Activated effector memory CD4-positive, alpha-beta T cell treated with Interleukin-2 at 50 U/mL for 16 hours (primary cell): ENCODE measurements at places on chromosomes 4 and X.
A peak's percentile ranks its signal among the peaks of the same experiment; 100 is the strongest.

DNA sequence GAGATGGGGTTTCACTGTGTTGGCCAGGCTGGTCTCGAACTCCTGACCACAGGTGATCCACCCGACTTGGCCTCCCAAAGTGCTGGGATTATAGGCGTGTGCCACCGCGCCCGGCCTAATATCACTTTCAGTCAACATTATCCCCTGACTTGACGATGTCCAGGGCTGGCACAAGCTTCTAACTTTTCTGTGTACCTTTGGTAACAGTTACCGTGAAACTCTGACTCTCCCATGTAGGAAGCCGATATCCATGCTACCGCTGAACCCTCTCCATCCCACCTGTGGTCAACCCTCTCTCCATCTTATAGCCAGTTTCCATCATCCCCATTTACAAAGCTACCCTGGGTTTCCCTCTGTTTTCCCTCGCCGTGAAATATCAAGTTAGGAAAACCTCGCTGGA, 77.5 kb downstream of the CRLF2 start:
- no peak for DNase-seq

- no peak for DNase-seq
Measured at GRCh38 chr4:54661686-54662085, 3.9 kb downstream of the KIT start.

GRCh38 chr4:185115827-185116232, 27.2 kb upstream of the SLC25A4 start:
- no peak for DNase-seq

- no peak for DNase-seq
Measured at GRCh38 chr4:76017056-76017686, 6.1 kb downstream of the CXCL10 start.

DNA sequence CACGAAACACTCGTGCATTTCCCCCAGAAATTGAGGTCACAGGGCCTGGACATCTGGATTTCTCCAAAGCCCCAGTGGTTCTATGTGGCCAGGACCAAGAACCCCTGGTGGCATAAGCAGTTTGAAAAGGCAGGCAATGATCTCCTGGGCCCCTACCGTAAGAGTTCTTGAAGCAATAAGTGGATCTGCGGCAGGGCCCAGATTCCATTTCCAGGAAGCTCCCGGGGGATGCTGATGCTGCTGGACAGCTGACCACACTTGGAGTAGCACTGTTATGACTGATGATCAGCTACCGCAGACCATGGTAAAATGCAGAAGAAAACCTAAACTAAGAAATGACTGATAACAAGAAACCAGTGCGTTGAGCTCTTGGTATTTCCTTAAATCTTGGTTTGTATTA, 27.8 kb downstream of the SMS start:
- DNase-seq = no peak

GRCh38 chrX:2462780-2463179, 38.0 kb downstream of the DHRSX start:
- no peak for DNase-seq

DNA sequence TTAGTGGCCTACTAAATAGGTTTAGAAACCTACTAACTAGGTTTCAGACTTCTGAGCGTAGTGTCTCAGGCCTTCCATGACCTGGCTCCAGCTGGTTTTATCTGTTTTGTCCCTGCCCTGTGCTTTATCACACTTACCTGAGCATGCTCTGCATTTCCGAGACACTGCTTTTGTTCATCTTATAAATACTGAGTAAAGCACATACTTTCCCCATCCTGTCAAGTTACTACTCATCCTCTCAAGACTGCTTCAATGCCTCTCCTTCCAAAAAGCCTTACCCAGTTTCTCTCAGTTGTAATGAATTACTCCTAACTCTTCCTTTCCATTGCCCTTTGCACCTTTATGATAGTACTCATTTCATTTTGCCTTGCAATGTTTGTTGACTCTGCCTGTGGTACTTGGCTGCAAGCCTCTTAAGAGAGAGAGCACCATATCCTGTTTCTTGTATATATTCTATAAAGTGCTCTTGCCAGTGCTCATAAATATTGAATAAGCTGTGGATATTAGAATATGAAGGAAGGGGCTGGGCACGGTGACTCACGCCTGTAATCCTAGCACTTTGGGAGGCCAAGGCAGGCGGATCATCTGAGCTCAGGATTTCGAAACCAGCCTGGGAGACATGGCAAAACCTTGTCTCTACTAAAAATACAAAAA, 34.4 kb downstream of the SLAIN2 start:
- DNase-seq = no peak

DNA sequence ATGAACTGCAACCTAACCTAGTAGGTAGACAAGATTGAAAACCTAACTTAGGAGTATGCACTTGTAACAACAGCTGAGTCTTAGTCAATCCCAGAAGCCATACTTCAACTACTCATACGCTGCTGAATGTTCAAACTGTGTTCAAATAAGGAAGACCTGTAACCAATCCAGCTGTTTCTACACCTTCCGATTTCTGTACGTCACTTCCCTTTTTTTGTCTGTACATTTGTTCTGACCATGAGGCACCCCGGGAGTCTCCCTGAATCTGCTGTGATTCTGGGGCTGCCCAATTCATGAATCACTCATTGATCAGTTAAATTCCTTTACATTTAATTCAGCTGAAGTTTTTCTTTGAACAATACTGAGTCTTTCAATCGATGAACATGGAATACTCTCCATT, 89.5 kb downstream of the BMP3 start:
- DNase-seq = no peak

GRCh38 chrX:132090403-132091159, 37.2 kb downstream of the FRMD7 start:
- DNase-seq = no peak

GRCh38 chrX:2691543-2692220, 587 bp downstream of the CD99 start:
- no peak for DNase-seq

- no peak for DNase-seq
Measured at GRCh38 chr4:23061431-23061830, 368.7 kb downstream of the GBA3 start.

DNA sequence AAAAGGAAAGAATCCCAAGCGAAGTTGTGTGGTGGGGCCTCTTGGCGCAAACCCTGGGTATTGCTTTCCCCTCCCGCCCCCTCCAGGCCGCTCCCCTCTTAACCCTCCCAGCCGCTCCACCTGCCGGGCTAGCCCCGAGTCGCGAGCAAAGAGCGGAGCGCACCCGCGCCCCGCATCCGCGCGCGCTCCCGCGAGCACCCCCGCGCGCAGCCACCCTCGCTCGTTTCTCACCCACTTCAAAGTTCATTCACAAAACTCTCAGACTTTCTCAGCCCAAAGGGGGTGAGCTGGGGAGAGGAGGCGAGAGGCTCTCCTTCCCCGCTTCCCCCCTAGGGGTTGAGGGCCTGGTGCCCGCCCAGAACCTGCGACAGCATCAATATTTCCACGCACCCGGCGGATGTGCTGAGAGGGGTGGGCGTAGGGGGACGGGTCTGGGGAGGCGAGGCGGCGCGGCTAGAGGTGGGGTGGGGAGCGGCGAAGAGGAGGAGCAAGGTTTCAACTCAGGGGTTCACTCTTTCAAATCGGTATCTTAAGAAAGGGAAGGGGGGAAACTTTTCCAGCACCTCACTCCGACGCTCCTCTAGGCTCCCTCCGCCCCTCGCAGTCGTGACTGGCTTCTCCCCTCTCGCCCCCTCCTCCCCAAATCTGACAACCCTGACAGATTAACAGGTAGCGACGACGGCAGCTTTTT, 1.8 kb downstream of the MAML3 start:
- peak; percentile 66 for DNase-seq

DNA sequence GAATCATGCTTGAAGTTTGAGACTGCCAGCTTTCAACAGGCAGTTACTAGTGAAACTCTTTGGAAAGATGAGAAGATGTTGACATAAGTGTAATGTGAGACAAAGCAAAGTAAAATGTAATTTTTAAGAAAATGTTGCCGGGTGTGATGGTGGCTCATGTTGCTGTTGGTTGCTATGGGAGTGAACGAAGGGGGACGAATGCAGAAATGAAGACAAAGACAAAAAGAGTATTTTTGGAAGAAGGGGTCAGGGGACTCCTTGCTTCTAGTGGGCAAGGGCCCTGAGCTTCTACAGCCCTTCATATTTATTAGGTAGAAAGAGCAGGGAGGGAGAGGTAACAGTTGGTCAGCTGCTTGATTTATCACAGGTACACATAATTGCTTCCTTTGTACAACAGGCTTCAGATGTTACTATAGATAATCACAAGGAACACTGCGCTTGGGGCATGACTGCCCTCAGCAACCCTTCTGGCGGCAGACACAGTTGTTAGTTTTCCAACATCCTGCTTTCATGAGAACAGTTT, 11.9 kb upstream of the UGDH start:
- no peak for DNase-seq

DNA sequence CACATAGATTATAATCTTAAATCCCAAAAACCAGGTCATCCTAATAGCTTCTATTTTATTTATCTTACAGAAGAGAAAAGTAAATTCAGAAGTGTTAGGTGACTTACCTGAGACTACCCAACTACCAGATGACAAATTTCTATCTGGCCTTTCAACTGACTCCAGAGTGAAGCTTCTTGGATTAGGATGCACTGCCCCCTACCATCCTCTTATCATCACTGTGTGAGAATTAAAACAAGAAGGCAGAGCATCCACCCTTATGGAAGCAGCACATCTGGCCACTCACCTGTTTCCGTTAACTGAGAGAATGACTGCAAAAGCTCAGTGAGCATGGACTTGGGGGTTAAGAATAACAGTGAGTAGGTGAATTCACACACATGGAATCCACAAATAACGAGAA, 502.6 kb upstream of the TECRL start:
- DNase-seq = no peak

- no peak for DNase-seq
Measured at GRCh38 chr4:178553201-178553600, 1111.0 kb upstream of the AGA start.

GRCh38 chrX:151675121-151675746, 20.0 kb upstream of the PRRG3 start:
- DNase-seq = no peak

DNA sequence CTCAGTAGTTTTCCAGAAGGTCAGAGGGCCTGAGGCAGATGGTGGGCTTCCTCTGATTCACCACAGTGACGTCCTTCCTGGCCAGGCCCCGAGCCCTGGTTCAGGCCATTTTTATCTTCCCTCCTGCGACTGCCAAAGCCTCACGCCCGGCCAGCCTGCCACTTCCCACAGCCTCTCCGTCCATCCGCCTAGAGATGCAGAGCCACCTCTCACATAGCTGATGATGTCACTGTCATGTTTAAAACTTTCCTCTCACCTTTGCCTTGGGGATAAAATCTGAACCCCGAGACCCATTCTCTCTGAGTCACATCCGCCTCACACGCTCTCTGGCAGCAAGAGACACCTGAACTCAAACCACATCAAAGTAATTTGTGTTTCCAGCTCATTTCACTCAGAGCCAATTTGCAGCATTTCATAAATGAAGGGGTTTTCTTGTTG, 175.3 kb downstream of the QDPR start:
- DNase-seq = peak; percentile 68
